ENCODE measurements at places on chromosomes 3 and 15. TPM values are rescaled to one million over a fixed set of nuclear protein-coding genes. Genes with fewer than 3 reads are reported as not detected.

COL6A5 gene
- total RNA-seq, result not detected

PTH1R gene
- 101 TPM for total RNA-seq

GPR62 gene
- total RNA-seq, result 0.42 TPM

POTEB2 gene
- not detected for total RNA-seq

IREB2 gene
- 34.2 TPM for total RNA-seq

DNA sequence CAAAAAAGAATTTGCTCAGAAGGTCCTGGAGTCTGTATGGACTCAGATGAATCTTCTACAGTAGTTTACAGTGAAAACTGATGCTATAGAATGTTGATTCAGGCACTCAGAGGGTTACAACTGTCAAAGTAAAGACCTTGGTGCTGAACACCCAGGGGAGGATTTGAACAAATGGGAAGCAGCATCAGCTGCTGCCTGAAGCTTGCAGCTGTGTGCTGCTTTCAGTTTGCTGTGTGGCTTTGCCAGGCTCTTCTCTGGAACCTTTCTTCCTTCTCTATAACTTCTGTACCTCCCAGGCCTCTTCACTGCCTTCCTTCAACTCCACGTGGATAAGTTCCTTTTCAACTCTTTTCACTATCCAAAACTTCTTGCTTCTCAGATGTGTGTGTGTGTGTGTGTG lies 214.2 kb downstream of the GRM7 start:
- no peak for DNase-seq
- no peak overlapping the region for H3K27ac ChIP-seq
- no peak overlapping the region for H3K4me3 ChIP-seq

- no peaks in the 10 kb centered on the region for H3K27me3 ChIP-seq
- H3K36me3 ChIP-seq, result no peaks in the 10 kb centered on the region
- H3K27ac ChIP-seq, result no peak overlapping the region
- H3K4me1 ChIP-seq, result peaks cover 25% of the 10 kb centered on the region
- no peak overlapping the region for H3K4me3 ChIP-seq
These were observed 131.7 kb downstream of the TNIK start for GRCh38 chr3:171328419-171329082.

GRCh38 chr3:5726621-5727020 lies 539.1 kb downstream of the EDEM1 start:
- H3K4me3 ChIP-seq, result no peak overlapping the region
- H3K4me1 ChIP-seq, result no peaks in the 10 kb centered on the region
- H3K36me3 ChIP-seq, result no peaks in the 10 kb centered on the region
- H3K27me3 ChIP-seq, result no peaks in the 10 kb centered on the region
- DNase-seq, result no peak

DNA sequence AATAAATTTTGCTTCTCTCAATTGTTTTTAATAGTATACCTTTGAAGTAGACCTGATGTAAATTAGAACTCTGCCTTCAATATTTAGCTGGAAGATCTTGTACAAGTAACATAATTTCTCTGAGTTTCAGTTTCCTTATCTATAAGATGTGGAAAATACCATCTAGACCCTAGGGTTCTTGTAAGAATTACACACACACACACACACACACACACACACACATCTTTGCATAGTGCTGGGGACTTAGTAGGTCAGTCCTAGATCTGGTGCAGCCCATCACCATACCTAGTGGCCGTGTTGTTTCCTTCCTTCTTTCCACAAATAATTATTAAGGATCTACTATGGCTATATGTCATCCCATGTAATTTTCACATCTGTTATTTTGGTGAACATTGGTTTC lies 11.0 kb downstream of the TRAT1 start:
- DNase-seq, result no peak
- H3K36me3 ChIP-seq, result no peaks in the 10 kb centered on the region
- no peak overlapping the region for H3K27ac ChIP-seq
- H3K4me1 ChIP-seq, result no peaks in the 10 kb centered on the region

- peak overlapping the region; percentile 95 for H3K27ac ChIP-seq
- DNase-seq, result peak; percentile 28
- no peaks in the 10 kb centered on the region for H3K36me3 ChIP-seq
- H3K27me3 ChIP-seq, result no peaks in the 10 kb centered on the region
These were observed 740 bp downstream of the MAGI1 start for GRCh38 chr3:66037986-66038369.

DNA sequence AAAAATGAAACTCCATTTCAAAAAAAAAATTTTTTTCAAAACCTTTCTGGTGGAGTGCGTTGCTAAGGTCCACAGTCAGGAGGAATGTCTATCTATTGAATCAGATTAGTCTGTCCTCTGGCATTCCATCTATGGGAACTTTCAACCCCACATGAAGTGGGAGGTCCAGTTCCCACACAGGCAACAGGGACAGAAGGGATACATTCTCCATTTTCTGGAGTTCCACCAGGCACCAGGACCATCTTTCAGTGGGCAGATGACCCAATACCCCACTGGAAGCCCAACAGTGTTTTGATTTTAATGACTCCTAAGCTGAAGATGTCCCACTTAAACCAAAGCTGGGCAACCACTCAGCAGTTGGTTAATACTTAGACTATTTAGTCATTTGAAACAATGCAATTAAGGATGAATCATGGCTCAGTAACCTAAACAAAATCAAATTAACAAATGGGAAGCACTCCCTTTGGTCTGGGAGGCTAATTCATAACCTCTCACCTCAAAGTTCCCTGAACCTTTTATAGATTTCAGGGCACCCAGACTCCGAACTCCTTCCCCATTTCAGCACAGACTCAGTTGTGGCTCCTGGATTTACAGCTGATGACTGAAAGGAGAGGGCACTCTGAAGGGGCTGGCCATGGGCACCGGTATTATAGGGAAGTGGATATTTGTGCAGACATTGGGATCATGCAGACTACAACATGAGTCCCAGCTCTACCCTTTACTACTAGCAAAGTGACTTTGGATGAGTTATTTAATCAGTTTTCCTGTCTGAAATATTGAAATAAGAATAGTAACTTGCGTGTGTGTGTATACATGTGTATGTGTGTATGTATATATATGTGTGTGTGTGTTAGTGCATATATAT lies 264.3 kb upstream of the LRTM1 start:
- H3K36me3 ChIP-seq, result no peaks in the 10 kb centered on the region
- H3K27ac ChIP-seq, result no peak overlapping the region
- H3K27me3 ChIP-seq, result no peaks in the 10 kb centered on the region
- no peak overlapping the region for H3K4me3 ChIP-seq
- H3K4me1 ChIP-seq, result no peaks in the 10 kb centered on the region

DNA sequence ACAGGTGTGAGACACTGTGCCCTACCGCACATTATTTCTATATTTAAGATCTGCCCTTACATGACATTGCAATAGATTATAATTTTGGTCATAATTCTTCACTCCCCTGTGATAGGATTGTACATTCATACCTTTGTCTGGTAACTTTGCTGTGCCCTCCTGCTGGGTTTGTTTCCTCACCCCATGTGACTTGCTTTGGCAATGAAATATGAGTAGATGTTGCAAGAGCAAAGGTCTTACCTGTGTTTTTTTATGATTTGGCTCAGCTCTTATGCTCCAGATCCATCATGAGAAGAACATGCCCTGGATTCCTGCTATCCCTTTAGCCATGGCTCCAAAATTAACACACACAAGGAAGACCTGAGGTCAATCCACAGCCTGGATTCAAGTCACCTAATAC lies 137.7 kb upstream of the EOMES start:
- no peaks in the 10 kb centered on the region for H3K36me3 ChIP-seq
- no peaks in the 10 kb centered on the region for H3K4me1 ChIP-seq
- DNase-seq, result no peak
- no peak overlapping the region for H3K27ac ChIP-seq

DNA sequence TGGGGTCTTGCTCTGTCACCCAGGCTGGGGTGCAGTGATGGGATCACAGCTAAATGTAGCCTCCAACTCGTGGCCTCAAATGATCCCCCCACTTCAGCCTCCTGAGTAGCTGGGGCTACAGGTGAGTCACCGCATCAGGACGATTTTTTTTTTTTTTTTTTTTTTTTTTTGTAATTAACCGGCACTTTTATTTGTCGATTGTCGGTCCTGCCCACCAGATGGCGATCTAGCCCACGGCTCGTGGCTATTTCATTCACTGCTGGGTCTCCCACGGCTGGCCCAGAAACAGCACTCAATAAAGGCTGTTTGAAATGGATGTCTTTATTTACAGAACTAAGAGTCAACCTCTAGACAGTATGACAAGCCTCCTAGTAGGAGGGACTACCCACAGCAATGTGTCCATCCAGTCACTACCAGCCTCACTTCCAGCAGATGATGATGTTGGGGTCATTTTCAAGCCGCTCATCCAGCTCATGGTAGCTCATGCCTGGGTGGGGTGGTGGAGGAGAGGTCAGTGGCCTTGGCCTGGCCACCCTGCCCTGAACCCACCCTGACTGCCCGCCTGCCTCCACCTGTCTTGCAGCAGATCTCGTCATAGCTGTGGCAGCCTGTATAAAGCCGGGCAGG lies 1.8 kb upstream of the ZMYND10 start:
- H3K36me3 ChIP-seq, result no peaks in the 10 kb centered on the region
- no peak overlapping the region for H3K27ac ChIP-seq
- no peak overlapping the region for H3K4me3 ChIP-seq
- peak; percentile 78 for DNase-seq
- peaks cover 30% of the 10 kb centered on the region for H3K27me3 ChIP-seq
- peaks cover 11% of the 10 kb centered on the region for H3K4me1 ChIP-seq

GRCh38 chr15:72202801-72203506 lies 5.4 kb upstream of the GRAMD2A start:
- H3K4me1 ChIP-seq, result peaks cover 9% of the 10 kb centered on the region
- no peak for DNase-seq
- peaks cover 82% of the 10 kb centered on the region for H3K36me3 ChIP-seq
- no peak overlapping the region for H3K4me3 ChIP-seq
- peaks cover 2% of the 10 kb centered on the region for H3K27me3 ChIP-seq
- H3K27ac ChIP-seq, result peak overlapping the region; percentile 80

All from cardiac muscle cell (in vitro differentiated cells and primary cell).